ENCODE measurements at places on chromosomes 4 and X.

- DNase-seq, result no peak
Measured at GRCh38 chrX:107050195-107050709, 50.2 kb upstream of the MORC4 start.

- DNase-seq, result no peak
Measured at GRCh38 chrX:84123585-84123984, 64.4 kb downstream of the RPS6KA6 start.

- no peak for DNase-seq
Measured at GRCh38 chr4:188492886-188493285, 353.6 kb downstream of the TRIML1 start.

- DNase-seq, result no peak
Measured at GRCh38 chr4:6343939-6344408, 74.3 kb downstream of the WFS1 start.

GRCh38 chr4:23130845-23131244 is 438.1 kb downstream of the GBA3 start:
- DNase-seq, result no peak

DNA sequence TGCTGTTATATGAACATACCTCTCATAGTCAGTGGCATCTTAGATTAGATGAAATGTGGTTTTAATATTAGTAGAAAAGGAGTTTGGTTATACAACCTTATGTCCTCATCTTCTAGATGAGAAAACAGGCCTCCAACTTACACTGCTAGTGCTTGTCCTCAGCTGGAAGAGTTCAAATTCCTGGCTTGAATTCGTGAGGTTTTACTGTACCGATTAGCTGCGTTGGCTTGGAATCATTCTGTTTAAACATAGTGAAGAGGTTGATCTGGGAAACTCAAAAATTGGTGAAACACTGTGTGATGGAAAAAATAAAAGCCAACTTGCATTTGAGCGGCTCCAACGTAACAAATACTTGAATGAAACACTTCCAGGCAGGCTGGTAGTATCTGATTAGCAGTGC is 81.0 kb downstream of the LNX1 start:
- DNase-seq, result peak; percentile 44

DNA sequence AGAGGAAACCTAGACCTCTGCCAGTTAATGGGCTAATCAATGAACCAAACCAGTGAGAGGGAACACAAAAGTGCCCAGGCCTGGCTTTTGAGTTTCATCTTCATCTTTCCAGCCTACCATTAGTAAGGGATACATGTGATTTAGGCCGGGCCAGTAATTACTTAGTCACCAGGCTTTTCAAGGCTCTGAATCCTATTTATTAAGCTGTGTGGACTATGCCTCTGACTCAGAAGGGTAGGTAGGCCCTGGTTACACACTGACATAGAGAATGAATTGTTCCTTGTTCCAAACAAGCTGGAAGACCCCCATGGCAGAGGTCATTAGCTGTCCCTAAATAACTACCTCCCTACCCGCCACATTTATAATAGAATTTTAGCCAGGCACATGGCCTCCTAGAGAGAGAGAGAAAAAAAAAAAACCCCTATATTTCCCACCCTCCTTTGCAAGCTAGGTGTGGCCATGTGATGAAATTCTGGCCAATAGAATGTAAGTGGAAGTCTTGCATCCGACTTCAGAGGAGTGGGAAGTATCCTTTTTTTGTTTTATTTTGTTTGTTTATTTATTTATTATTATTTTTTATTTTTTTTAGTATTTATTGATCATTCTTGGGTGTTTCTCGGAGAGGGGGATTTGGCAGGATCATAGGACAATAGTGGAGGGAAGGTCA is 112.3 kb upstream of the BCOR start:
- peak; percentile 36 for DNase-seq

DNA sequence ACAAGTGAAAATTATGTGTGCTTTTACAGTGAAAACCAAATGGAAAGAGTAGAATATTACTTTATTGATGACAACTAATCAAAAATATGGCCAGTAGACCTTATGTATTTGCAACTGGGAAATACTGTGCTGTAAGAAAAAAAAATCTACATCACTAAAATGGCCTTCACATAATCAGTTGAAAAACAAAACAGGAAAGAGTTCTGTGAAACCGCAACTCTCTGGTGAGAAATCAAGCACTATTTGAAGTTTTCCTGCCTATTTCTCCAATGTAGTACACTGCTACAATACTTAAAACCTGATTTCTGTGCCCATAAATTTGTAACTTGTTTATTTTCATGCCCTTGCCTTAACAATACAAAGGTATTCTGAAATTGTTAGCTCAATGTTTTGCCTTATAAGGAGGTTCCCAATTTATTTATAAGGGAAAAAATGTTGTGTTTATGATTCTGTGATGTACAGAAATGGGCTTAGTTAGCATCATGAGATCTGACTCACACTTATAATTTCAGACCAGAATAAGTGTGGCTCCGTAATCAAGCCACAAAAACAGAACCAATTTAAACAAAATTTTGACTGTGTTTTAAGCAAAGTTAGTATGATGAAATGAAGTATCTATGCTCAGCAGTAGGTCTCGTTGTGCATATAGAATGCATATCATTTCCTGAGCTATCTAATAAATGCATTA is 147.1 kb downstream of the FAT4 start:
- DNase-seq, result no peak

DNA sequence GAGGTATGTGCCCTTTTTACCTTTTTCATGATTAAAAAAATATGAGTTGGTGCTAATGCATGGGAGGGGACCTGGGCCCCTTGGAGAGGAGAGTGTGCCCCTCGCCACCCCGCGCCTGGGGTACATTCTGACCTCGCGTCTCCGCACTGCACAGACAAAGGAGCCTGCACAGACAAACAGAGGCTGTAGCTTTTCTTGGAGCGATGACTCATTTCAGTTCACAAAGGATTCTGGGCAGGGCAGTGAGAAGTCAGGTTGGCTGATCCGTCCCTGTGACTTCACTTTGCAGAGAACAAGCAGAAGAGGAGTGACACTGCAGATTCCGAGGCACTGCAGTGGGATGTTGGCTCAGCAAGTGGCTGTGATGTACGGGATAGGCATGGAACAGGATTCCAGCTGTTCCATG is 82.9 kb downstream of the STOX2 start:
- peak; percentile 87 for DNase-seq

- no peak for DNase-seq
Measured at GRCh38 chr4:162285753-162286152, 122.0 kb upstream of the FSTL5 start.

GRCh38 chr4:140367738-140368137 is 5.7 kb upstream of the SCOC start:
- peak; percentile 66 for DNase-seq
